Melanocyte of skin (primary cell): ENCODE measurements at places on chromosomes 12 and 14. TPM values are rescaled to one million over a fixed set of nuclear protein-coding genes. Genes with fewer than 3 reads are reported as not detected.

The ANO4 gene
- total RNA-seq, result 1.0 and 3.6 TPM in 2 replicates

The ZNF705A gene
- not detected in 2 replicates for total RNA-seq

The HCAR1 gene
- total RNA-seq, result under 0.01 and 0.73 TPM in 2 replicates

The SLC7A8 gene
- 22.5 and 43.3 TPM in 2 replicates for total RNA-seq

The CBLN3 gene
- total RNA-seq, result 0.33 and 0.46 TPM in 2 replicates

The TCL1A gene
- total RNA-seq, result not detected in 2 replicates

The MGP gene
- not detected in 2 replicates for total RNA-seq

The ACTR10 gene
- 46.6 and 66.9 TPM in 2 replicates for total RNA-seq

The SPX gene
- total RNA-seq, result 1.4 and 2.0 TPM in 2 replicates

The ACOT6 gene
- total RNA-seq, result not detected in 2 replicates

The CD9 gene
- total RNA-seq, result 250 and 294 TPM in 2 replicates

The MSI1 gene
- 0.15 TPM in 1 of 2 replicates, not detected in the other for total RNA-seq
